ENCODE measurements at places on chromosomes 7 and 10.

GRCh38 chr10:76337641-76338040 lies 906.2 kb downstream of the LRMDA start:
- DNase-seq = no peak

GRCh38 chr10:78292982-78293865 lies 259.6 kb downstream of the RPS24 start:
- DNase-seq = no peak

GRCh38 chr7:75711076-75711475 lies 27.7 kb downstream of the HIP1 start:
- no peak for DNase-seq

DNA sequence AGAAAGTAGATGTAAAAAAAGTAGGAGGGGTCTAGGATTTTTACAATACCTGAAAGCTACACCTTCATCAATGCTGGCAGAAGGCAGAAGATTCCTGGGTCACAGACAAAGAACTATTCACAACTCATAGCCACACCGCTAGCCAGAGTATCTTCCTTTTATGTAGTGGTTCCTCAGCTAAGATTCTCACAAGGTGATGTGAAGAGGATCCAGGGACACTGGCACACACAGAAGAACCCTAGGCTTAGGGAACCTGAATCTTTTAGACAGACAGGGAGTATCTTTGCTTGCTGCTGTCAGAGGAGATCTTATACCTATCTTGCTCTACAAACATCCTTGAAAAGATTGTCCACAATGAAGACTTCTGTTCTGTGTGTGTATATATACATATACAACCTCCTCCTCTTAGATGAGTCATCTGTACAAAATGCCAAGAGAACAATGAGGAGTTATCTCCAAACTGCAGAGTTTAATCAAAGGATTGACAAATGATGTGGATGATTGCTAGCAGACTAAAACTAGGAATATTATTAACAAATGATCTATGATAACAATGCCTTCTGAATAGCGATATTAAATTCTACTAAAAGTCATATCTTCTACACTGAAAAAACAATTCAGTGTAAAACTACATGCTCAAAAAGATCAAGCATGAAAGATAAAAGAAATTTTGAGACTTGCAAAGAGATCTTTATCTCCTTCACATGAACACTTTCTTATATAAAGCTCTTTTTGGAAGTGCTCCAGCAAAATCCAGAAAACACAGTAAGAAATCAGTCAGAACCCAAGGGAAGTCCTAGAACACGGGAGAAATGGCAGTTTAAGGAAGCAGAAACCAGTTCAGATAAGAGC lies 409.3 kb downstream of the PARD3 start:
- no peak for DNase-seq

DNA sequence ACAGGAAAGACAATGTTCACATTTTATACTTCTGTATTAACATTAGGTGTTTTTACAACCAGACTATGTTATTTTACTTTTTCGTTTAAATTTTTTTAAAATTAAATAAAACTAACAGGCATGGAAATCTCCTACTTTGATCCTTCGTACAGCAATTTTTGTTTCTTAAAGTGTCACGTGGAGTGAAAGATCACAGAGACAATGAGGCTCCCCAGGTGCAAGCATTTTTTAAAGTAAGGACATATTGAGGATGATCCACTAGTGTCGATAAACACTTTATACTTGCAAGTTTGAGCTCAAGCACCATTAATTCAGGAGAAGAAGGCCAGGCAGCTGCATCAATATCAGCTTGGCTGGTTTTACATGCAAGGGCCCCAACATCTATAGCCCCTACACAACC lies 68.5 kb upstream of the FAM133B start:
- no peak for DNase-seq

DNA sequence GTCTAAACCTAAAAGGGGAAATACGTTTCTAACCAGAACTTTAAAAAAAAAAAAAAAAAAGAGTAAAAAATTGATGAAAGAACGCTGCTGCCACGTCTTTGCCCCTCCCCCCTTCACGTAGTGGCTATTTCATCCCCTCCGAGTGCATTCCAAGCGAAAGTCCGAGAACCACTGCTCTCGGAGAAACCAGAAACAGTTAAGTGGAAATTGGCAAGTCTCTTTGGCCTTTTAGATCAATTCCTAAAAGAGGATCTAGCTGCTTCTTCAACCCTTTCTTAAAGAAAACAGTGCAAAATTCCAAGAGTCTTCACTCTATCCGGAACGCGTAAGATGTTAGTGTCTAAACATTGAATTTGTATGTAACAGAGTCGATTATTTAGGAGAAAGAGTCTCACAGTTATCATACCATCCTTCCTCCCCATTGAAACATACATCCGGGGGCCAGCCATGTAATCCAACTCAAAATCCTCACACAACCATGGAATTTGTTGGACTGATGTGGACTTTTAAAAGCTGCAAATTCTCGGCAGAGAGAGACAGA lies 1.1 kb downstream of the P4HA1 start:
- DNase-seq = no peak

GRCh38 chr10:104893701-104894100 lies 252.6 kb downstream of the SORCS3 start:
- no peak for DNase-seq

- DNase-seq = no peak
Measured at GRCh38 chr7:87999261-87999660, 65.2 kb downstream of the ADAM22 start.

- no peak for DNase-seq
Measured at GRCh38 chr10:72419241-72419640, 64.5 kb upstream of the DNAJB12 start.

DNA sequence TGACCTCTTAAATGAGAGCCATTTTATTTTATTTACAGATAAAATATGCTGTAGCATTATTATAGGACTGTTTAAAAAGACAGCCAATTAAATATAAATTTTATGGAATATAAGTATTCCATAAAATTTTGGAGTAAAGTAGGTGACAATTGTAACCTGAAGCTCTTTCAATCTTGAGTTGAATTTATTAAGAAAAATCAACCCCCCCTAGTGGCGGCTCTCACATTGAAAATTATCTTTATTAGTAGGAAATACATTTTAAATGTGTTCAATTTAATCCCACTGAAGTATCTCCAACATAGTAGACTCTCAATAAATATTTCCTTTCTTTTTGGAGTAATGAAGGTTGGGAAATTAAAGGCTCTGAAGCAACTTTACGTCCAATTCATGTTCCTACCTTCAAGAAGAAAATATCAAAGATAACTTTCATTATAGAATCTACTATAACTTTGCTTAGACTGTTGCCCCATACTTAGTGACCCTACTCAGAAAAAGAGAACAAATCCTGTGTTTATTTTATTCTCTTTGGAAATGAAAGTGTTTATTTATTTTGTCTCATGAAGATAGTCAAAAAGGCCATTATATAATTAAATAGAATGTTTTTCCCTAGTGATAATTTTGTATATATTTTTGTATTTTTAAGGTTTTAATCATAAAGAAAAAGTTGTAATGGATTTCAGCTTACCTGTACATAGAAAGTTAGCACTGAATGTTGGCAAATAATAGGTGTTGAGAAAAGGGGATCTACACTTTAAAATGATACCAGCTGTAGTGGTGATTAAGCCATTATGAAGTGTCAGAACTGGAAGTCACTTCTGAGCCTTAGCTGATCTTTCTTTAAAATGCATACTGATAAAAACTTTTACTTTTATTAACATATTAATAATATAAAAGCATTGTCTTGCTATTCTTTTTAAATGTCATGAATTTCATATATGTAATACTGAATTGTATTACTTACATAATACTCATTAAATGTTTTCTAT lies 3.3 kb downstream of the AHR start:
- DNase-seq = peak; percentile 15

- DNase-seq = no peak
Measured at GRCh38 chr7:49766966-49767365, 6.5 kb upstream of the VWC2 start.

DNA sequence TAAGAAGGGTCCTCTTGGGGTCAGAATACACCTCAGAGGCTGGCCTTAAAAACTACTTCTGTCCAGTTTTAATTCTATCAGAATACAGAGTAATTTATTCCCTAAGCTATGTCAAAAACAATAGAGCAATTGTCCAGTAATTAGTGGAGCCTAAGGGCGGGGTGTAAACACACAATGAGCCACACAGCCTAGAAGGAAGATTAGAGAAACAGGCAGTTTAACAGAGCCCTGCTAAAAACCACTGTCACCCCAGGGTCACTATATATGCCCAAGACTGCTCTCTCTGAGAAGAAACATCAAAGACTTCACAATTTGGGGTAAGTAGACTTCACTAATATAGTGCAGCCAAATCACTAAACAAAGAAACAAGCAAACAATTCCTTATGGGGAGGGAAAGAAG lies 27.2 kb upstream of the WNT2 start:
- DNase-seq = no peak

DNA sequence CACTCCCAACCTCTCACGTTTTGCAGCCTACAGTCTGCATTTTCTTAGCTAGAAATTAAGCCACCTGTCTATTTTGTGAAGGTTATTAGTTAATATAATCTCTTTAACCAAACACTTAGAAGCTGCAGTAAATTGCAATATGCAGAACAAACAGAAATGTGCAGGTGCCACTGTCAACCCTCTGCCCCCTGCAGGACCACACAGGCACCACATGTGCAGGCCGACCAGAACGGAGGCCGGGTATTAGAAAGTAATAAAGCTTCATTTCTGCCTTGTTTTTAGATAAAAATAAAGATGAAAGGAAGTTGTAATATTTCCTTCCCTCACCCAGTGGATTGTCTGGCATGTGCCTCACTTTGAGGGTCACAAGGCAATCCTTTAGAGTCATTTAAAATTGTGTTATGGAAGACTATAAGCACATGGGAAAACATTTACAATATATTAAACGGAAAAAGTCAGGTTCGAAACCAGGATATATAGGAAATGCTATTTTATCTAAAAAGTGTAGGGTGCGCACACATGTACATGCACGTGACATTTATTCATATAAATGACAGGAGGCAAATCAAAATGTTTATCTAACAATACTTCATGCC lies 158.2 kb downstream of the ARHGAP12 start:
- DNase-seq = peak; percentile 46

DNA sequence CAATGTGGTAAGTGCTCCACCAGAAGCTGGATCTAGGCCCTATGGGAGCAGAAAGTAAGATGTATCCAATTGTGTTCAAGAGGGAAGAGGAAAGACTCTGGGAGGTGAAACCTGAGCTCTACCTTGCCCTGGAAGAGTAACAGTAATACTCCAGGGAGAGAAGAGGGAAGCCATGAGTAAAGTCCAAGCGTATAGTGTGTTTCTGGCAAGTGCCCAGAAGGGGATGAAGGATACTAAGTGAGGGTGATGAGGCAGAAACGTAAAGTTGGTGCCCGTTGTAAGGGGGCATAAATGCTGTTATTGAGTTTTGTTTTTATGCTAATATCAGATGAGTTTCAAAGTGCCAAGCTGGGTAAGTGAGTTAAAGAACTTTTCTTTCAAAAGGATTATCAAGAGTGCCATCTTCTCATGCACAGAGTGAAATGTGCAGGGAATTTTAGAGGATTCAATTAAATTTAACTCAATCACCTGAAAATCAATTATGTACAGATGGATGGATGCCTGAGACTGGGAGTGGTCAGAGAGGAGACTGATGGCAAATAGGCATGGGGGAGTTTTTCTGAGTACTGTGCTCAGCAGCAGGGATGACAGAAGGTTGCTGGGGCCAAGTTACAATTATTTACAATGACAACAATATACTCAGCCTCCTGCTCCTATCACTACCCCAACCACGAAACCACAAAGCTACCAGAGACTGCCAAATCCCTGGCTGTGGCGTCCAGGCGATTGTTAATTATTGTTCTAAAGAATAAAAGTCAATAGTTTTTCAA lies 123.3 kb upstream of the LAMB4 start:
- DNase-seq = no peak

DNA sequence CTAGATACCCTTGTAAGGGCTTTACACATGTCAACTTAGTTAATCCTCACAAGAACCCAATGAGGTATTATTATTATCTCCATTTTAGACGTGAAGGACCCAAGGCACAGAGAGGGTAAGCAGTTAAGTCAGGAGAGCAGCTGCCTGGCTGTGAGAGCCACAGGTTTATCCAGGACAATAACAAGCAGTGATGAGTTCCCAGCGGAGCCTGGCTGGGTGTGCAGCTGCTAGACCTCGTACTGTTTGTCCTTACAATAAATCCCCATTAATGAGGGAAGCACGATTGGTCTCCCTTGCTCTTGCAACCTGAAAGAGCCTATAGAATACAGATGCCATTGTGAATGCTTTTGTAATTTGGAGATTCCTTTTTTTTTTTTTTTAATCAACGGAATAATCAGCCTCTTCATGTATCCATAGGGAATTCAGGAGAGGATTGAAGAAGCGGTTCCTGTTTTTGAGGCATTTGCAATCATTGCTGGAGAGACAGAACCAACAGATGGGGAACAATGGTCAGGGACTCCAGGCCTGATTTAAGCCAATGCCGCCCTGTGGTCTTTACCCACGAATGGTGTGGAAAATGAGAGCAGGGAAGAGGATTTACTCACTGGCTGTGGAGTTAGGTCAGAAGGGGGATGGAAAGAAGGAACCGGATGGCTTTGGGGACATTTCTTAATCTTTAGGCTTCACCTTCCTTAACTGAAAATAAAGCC lies 12.3 kb upstream of the ASB4 start:
- no peak for DNase-seq

DNA sequence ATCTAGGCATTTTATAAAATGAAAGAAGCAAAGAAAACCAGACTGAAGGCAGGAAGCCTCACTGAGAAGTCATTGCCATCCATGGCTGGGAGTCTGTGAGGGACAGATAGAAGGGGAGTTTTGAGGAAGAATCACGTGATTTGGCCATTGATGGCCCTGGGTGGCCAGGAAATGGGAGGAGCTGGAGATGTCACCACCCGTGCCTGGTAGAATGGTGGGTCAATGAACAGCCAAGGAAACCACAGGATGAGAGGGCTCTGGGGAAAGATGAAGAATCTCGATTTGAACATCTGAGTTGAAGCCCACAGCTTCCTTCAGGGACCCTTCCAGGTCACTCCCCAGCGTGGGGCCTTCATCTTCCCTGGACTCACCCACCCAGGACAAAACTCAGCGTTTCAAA lies 103.3 kb upstream of the CHST15 start:
- DNase-seq = no peak

GRCh38 chr7:125423458-125424155 lies 494.0 kb upstream of the POT1 start:
- DNase-seq = no peak

- DNase-seq = no peak
Measured at GRCh38 chr7:37000511-37000910, 276.2 kb upstream of the AOAH start.

DNA sequence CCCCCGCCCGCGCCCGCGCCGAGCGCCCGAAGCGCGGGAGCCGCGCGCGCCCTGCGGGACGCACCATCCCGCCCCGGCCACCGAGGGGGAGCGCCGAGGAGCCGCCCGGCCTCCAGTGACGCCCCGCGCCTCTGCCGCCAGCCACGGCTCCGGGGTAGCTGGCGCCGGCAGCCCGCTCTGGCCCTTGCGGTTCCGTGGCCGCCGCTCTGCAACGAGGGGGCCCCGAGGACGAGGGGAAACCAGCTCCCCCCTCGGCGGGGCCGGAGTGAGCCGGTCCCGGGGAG lies at the start of gene PAXIP1:
Gene PAXIP1 (minus strand): TSS at position 33 of the 284 bp plus-strand sequence. CDS start 195 bp downstream, outside the sequence.
- DNase-seq = no peak

- no peak for DNase-seq
Measured at GRCh38 chr7:41529831-41530230, 173.1 kb downstream of the INHBA start.
